Gastrocnemius medialis (tissue), 4 donors: ENCODE measurements at places on chromosomes 7 and 10. TPM values are rescaled to one million over a fixed set of nuclear protein-coding genes. Genes with fewer than 3 reads are reported as not detected.

GRCh38 chr10:46294641-46295220 lies 7.9 kb downstream of the ANTXRL start:
- DNase-seq = no peak

DNA sequence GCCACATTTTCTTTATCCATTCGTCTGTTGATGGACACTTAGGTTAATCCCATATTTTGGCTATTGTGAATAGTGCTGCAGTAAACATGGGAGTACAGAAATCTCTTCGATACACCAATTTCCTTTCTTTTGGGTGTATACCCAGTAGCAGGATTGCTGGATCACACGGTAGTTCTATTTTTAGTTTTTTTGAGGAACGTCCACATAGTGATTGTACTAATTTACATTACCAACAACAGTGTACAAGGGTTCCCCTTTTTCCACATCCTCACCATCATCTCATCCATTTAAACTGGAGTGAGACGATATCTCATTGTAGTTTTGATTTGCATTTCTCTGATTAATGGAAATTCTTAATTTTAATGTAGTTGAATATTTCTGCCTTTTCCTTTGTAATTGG lies 19.3 kb downstream of the VKORC1L1 start:
- DNase-seq = no peak

GRCh38 chr7:150778014-150778737 lies 22.0 kb downstream of the TMEM176B start:
- DNase-seq = no peak

- peak; percentile 73 for DNase-seq
Measured at GRCh38 chr10:72740528-72740927, 48.6 kb downstream of the MCU start.

Gene ZDHHC6
- total RNA-seq = 10.3 TPM

- no peak for DNase-seq
Measured at GRCh38 chr7:50335795-50336754, 31.6 kb downstream of the IKZF1 start.

GRCh38 chr7:87100326-87100725 lies 40.9 kb upstream of the ELAPOR2 start:
- no peak for DNase-seq

Gene CDK14
- 8.0 TPM for total RNA-seq
